ENCODE measurements at places on chromosomes 1 and 21.

- no peak for DNase-seq
These were observed 21.4 kb downstream of the SLC16A1 start for GRCh38 chr1:112934577-112934976.

DNA sequence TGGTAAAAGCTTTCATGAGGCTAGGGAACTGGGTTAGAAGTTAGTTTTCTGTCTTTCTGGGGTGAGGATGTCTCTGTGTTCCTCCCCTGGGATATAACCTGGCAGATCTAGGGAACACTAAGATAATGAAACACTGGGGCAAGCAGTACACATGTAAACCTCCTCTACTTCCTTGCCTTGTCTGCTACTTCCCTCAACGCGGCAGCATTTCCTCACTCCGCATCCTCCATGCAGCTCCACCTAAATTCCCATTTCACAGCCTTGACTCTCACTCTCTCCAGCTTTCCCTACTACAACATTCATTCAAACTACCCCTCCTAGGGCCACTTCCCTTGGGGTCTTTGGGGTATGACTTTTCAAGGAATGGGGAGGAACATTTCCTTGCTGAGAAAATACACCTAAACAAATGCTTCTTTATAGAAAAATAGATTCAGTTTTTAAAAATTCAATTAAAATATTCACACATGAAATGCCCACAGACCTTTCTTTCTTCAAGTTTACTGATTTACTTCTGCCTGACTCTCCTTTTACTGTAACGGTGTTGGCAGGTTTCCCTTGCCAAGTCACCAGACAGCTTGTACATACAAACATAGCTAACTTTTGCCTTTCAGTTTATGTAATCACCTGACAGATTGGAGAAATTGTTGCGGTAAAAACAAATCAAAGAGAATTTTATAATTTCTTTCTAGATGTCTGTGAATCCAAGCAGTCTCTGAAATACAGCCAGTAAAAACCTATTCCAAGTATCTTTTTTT, 90.1 kb downstream of the TNFSF18 start:
- DNase-seq, result no peak

GRCh38 chr21:25938658-25939395, 204.1 kb downstream of the GABPA start:
- DNase-seq, result no peak

DNA sequence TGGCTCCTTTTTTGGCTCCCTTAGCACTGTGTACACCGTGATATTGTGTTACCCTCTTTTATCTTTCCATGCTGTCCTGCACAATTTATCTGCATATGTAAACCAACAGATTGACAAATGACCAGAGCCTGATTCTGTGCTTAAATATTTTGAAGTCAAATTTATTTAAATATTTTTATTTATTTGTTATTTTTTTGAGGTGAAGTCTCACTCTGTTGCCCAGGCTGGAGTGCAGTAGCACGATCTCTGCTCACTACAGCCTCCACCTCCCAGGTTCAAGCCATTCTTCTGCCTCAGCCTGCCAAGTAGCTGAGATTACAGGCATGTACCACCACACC, 12.8 kb downstream of the PMF1 start:
- DNase-seq, result no peak

GRCh38 chr1:2099886-2100779, 49.9 kb downstream of the PRKCZ start:
- no peak for DNase-seq

- DNase-seq, result no peak
These were observed 6.6 kb downstream of the WDR77 start for GRCh38 chr1:111442457-111442856.

DNA sequence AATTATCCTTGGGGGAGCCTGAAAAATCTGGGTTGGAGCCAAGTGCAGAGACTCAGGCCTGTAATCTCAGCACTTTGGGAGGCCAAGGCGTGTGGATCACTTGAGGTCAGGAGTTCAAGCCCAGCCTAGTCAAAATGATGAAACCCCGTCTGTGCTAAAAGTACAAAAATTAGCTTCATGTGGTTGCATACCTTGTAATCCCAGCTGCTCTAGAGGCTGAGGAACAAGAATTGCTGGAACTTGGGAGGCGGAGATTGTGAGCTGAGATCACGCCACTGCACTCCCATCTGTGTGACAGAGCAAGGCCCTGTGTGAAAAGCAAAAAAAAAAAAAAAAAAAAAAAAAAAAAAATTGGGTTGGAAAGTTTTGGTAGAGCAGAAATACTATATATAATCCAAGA, 1563.6 kb upstream of the PRMT6 start:
- no peak for DNase-seq

Data from activated CD4-positive, alpha-beta T cell treated with anti-CD3 and anti-CD28 coated beads for 24 hours (primary cell).